ELR (cell line): ENCODE measurements at places on chromosomes 5 and 9.

- no peak for DNase-seq
These were observed 78.3 kb upstream of the FCN2 start for GRCh38 chr9:134802216-134802795.

- peak; percentile 22 for DNase-seq
These were observed 34.0 kb upstream of the FGF1 start for GRCh38 chr5:142719836-142720370.

GRCh38 chr5:25955337-25955736 lies 1083.0 kb downstream of the CDH9 start:
- DNase-seq = no peak

DNA sequence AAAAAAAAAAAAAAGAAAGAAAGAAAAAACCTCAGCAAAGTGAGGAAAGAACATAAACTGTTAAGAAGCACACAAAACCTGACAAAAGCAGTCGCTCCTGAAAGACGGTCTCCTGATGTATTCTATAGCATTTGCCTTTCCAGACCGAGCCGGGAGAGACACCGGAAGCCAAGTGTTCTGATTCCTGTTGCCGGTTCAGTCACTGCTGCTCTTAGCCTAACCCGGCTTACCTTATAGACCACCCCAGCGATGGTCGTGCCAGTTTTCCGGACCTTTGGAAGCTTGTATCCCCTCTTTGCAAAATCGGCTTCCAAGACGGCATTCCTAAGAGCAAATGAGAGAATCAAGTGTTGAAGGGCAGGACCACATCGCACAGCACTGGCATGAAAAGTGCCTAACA lies 630 bp downstream of the PSMB7 start:
- DNase-seq = peak; percentile 42

DNA sequence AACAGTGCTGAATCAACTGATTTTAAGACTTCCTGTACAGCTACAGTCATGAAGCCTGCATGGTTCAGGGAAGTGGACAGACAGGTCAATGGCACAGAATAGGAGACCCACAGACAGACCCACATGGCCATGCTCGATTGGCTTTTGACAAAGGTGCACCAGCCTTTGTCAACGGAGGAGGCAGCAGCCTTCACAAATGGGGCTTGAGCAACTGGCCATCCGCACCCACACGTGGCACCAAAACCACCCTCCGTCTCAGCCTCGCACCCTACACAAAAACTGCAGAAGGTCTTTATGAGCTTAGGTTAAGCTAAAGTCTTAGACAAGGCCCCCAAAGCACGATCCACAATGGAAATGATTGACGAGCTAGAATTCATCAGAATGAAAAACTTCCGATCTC lies 59.5 kb upstream of the UBAC1 start:
- DNase-seq = no peak

DNA sequence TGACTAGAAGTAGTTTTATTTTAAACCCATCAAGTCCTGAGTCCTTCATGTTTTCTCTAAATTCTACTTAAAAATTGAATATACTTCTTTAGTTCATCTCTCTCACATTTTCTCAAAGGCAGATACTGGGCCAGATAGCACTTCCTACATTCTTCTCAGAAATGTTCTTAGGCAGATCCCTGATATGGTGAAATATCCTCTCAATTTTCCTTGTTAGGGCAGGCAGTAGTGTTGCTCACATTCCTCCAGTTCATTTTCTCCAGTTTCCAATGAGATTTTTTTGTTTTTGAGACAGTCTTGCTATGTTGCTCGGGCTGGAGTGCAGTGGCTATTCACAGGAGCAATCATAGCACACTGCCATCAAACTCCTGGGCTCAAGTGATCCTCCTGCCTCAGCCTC lies 5.7 kb downstream of the GCNT1 start:
- DNase-seq = no peak

GRCh38 chr9:24011009-24011717 lies 185.1 kb upstream of the ELAVL2 start:
- no peak for DNase-seq

DNA sequence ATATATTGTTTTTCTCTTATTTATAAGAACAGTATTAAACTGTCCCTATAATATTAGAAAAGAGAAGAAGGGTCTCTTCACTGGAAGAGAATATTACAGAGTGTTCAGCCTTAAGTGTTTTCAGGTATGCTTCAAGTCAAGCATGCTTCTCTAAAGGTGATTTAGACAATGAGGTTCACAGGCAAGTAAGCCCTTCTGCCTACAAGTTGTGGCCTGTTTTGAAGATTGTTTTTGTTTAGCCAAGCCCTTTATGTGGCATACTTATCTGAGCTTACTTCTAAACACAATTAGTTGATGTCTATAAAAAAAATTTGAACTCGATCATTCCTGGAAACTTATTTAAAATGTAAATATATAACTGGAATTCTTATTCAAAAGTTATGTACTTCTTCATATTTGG lies 343.8 kb upstream of the CDH18 start:
- no peak for DNase-seq

DNA sequence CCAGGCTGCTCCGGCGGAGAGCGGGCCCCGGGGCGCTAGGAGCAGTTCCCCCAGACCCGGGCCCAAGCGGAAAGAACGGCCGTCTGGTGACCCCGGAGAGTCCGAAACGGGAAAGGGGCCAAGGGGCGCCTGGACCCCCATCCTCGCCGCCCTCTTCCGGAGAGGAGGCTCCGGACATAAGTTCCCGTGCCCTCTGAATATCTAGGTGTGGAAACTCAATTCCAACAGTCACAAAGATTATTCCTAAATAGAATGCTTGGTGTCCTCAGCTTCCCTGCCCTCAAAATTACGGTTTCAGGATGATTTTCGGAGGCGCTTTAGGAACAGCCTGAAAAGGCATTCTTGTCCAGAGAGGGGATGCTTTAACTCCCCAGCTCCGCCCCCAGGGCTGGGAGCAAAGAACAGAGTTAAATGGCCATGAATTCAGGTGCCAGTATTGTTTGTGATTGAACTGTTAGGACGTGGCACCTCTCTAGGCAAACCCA lies 681 bp upstream of the LHFPL2 start:
- DNase-seq = peak; percentile 47

- peak; percentile 88 for DNase-seq
These were observed 35.6 kb upstream of the ANXA1 start for GRCh38 chr9:73116031-73116430.

- peak; percentile 68 for DNase-seq
These were observed 20.4 kb downstream of the XRCC4 start for GRCh38 chr5:83097689-83098231.

- no peak for DNase-seq
These were observed 494.9 kb downstream of the PRR16 start for GRCh38 chr5:120958877-120959485.

- no peak for DNase-seq
These were observed 4.9 kb downstream of the SLC34A3 start for GRCh38 chr9:137235424-137236237.

DNA sequence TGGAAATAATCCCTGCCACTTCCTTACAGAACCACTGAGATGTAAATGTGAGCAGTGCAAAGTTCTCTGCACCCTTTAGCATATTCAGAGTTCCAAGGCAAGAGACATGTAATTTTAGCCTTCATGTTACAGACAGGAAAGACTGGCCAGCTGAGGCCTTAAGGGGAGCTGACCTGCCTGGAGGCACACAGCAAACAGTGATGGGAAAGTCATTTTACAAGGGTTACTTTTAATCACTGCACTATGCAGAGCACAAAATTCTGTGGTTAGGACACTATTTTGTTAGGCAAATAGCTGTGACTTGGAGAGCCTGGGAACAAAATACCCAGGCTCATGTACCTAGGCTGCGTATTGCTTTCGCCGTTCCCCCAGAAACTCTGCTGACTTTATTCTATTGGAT lies 30.2 kb upstream of the TNIP1 start:
- no peak for DNase-seq

DNA sequence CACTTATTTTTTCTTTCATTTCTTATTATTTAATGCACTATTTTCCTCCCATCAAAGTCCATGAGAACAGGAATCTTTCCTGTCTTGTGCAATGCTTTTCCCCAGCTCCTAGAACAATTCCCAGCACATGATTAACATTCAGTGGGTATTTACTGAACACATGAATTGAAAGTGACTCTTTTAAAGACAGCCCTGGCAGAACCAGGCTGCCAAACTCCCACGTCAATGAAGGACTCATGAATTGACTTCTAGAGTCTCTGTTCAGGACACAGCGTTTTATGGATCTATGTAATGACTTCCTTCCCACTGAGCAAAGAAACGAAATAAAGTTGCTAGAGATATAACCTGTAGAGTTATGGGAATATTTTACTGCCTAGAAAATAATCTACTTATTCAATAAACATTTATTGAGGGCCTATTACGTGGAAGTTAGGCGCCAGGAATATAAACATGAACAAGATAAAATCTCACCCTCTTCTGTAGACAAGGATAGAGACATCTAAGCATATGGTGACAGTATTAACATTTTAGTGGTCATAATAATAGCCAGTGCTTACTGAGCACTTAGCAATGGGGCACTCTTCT lies 485.9 kb upstream of the KLF4 start:
- no peak for DNase-seq

DNA sequence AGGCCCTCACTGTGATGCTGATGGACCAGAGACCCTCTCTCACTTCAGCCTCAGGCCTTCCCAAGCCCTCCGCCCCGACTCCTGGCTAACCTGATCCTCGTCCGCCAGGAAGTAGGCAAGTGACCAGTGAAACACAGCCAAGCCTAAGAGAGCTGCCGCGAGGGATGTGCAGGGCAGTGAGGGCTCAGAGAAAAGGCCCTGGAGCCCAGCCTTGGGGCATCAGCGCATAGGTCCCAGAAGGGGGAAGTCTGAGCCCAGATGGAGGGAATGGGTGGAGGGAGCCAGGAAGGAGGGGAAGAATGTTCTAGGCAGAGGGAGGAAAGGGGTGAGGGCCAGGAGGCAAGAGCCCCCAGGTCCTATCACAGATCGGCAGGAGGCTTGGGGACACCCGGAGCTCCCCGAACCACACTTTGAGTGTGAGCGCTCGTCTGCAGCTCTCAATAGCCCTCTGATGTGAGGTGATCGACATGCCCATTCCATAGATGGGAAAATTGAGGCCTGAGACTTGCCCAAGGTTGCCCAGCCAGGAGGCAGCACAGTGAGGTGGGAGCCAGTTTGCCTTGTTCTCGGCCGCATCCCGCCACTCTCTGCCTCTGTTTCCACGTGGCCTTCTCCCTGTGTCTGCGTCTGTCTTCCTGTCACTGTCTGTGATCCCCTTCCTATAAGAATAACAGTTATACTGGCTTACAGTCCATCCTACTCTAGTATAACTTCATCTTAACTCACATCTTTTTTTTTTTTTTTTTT lies 20.2 kb downstream of the PLPP7 start:
- DNase-seq = no peak

- no peak for DNase-seq
These were observed 7.0 kb upstream of the WHRN start for GRCh38 chr9:114511978-114512874.

- DNase-seq = no peak
These were observed 21.8 kb downstream of the SLIT3 start for GRCh38 chr5:169279125-169279524.

GRCh38 chr9:37719526-37719925 lies 34.1 kb upstream of the TRMT10B start:
- no peak for DNase-seq

DNA sequence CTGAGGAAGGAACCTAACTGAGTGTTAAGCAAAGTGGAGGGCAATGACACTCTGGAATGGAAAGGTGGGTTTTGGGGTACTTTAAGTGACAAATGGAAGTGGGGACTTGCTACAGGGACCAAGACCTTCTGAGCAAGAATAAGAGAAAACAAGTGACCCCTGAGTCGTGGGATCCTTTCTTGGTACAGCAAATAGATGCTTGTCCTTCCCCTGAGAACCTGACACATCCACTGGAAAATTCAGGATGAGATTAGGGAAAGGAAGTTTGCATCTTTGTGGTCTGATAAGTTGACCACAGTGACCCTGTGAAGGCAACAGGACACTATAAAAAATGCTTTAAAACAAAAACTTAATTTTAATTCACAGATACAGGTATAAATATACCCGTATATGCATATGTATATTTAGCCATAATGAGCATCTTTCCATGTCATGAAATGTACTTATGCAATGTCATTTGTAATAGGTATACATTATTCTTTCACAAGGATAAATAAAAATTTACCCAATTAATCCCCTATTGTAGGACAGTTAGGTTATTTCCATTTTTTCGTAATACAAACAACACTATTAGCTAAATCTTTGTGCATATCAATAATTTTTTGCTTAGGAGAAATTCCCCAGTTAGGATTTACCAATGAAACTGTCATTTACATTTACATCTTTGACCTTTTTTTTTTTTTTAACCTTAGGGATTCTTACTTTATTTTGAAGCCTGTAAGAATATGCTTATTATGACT lies 2.0 kb upstream of the IRF1 start:
- DNase-seq = no peak

GRCh38 chr5:80125022-80125961 lies 90.1 kb downstream of the THBS4 start:
- DNase-seq = no peak

DNA sequence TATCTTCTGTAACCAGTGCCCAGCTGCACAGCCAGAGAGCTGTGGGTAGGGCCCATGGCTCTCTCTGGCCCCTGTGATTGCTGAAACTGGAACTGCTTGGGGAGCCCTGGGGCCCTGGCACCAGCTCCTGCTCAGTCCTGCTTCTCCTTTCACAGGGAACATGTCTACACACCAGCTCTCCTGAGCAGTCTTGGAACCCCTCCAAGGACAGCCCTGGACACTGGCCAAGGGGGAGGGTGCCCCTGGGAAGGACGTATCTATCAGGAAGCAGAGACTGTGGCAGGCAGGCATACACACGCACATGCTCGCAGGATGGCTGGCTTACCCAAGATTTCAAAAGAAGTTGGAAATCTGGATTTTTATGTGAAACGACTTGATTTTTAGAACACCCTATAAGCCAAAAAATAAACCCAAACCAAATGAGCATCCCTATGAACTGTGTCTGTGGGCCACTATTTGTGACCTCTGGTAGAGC lies 8.8 kb upstream of the TRAF1 start:
- peak; percentile 84 for DNase-seq

- no peak for DNase-seq
These were observed 228.2 kb downstream of the MAN2A1 start for GRCh38 chr5:109917966-109918365.

GRCh38 chr5:78041805-78042204 lies 252.7 kb downstream of the AP3B1 start:
- no peak for DNase-seq

DNA sequence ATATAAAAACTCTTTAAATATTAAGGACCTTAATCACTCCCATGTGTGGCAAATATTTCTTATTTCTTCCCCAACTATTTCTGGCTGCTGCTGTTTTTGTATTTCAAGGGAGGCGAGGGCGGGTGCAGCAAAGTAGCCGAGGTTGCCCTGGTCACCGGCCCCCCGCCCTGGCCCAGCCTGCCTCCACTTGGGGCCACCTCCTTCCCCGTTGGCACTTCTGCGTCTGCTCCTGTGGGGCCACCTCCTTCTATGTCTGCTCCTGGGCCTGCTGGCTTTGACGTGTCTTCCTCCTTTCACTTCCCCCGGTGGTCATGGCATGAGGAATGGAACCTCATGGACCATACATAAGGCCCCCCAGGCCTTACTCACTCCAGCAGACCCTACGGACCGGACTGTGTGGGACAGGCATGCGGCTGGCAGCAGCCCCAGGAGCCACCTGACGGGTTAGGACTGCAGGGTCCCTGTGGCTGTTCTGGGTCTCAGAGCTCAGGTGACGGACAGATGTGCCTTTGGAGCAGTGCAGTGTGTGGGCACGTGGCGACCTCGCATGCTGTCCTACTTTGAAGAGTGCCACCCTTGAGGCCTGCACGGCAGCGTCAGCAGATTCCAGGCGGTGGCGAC lies 5.8 kb upstream of the ENTPD8 start:
- no peak for DNase-seq
